Fibroblast of skin of scalp (primary cell): ENCODE measurements at places on chromosomes 7 and 10.
A peak's percentile ranks its signal among the peaks of the same experiment; 100 is the strongest.

DNA sequence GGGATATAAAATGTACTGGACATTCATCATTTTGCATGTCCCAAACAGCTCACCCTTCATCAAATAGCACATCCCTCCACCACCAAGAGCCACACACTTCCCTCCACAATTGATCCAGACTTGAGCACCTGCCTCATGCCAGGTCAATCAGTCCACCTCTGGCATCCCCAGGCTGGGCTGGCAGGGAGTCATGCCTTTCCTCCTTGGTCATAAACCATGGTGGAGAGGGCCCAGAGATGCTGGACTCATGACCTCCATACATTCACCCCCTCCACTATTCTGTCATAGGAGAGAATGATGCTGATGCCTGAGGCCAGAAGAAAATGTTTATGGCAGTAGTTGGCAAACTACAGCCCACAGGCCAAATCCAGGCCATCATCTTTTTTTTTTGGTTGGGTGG lies 16.1 kb upstream of the GDF10 start:
- no peak for DNase-seq

DNA sequence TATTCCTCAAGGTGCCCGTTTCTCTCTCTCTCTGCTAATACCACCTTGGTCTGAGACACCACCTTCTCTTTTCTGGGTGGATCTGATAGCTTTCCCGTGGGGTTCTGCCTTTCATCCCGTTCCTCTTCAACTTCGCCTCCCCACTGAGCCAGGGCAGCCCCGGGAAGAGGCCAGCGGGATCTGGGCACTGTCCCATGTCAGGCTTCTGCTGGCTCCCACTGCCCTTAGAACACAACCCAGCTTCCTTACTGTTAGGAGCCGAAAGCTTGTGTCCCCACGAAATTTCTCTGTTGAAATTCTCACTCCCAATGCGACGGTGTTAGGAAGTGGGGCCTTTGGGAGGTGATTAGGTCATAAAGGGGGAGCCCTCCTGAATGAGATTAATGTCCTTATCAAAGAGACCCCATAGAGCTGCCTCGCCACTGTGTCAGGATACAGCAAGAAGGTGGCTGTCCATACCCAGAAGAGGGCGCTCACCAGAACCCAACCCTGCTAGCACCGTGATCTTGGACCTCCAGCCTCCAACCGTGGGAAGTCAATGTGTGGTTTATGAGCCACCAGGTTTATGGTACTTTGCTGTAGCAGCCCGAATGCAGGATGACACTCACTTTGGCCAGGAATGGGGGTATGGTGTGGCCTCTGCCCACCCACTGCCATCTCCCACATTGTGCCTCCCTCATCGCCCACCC lies 79.2 kb downstream of the CAMK1D start:
- no peak for DNase-seq

- no peak for DNase-seq
Observed at GRCh38 chr7:44111761-44112160, 7.6 kb downstream of the AEBP1 start.

- DNase-seq, result no peak
Observed at GRCh38 chr7:69517985-69518704, 80.1 kb upstream of the AUTS2 start.

GRCh38 chr7:26398427-26398755 lies 106.7 kb downstream of the SNX10 start:
- DNase-seq, result peak; percentile 36

GRCh38 chr7:128876127-128876526 lies 13.5 kb downstream of the ATP6V1F start:
- DNase-seq, result no peak

- peak; percentile 93 for DNase-seq
Observed at GRCh38 chr7:37083311-37084096, 359.2 kb upstream of the AOAH start.

DNA sequence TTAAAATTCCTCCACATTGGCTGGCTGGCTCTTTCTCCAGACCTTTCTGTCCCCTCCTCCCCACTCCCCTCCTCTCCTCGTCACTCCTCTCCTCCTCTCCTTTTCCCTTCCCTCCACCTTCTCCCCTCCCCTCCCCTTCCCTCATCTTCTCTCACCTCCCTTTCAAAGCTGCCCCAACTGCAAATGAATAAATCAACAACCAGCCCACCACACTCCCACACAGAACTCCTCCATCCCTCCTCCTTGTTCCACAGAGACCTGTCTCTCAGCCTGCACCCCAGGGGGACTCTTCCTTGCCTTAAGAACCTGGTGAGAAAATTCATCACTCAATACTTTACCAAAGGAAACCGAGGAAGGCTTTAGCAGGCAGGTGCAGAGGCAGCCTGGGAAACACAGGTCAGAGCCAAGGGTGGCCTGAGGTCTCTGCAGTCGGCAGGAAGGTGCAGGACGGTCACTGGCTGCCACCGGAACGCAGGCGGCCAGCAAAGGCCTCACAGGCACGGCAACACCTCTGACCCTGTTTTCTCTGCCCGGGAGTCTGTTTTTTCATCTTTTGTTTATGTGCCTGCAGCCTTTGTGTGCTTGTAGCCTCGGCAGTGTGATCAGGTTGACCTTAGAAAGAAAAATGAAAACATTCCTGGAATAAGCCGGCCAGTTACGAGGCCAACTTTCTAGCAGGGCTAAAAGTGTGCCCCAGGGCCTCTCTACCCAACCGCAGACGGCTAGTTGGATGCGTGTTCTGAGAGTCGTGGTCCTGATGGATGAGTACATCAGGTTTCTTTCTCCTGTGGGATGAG lies 207.6 kb upstream of the KLF6 start:
- DNase-seq, result no peak

DNA sequence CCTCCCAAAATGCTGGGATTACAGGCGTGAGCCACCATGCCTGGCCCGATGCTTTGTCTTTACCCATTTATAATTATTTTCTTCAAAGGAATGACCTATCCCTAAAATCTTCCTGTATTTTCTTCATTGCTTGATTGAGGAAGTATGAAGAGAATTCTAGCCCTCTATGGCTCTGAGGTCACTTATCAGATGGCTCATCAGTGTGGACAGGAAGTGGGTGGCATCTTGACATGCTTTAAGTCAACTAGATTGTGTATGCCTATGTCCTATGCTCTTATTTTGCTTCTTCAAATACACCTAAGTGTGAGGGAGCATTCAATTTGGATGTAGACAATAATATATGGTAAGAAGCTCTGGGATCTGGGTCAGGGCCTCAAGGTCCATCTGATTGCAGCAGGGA lies 1020.5 kb downstream of the LRMDA start:
- DNase-seq, result no peak

DNA sequence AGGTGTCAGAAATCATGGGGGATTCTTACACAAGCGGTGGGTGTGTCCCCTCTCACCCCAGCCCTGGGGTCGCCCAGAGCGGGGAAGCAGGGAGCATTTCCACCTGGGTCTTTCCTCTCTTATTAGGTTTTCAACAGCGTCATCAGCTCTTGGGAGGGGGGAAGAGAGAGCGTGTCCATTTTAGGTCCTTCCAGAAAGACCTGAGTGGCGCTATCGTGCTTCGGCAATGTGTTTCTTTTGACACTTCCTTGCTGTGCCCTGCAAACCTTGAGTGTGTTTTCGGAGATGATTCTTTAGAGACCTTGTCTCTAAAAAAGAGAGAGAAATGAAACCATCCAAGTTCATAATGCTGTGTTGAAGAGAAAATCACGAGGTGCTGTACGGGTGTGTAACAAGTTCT lies 86.9 kb upstream of the PITRM1 start:
- DNase-seq, result no peak

- DNase-seq, result peak; percentile 59
Observed at GRCh38 chr10:63547628-63548360, 26.6 kb downstream of the REEP3 start.

DNA sequence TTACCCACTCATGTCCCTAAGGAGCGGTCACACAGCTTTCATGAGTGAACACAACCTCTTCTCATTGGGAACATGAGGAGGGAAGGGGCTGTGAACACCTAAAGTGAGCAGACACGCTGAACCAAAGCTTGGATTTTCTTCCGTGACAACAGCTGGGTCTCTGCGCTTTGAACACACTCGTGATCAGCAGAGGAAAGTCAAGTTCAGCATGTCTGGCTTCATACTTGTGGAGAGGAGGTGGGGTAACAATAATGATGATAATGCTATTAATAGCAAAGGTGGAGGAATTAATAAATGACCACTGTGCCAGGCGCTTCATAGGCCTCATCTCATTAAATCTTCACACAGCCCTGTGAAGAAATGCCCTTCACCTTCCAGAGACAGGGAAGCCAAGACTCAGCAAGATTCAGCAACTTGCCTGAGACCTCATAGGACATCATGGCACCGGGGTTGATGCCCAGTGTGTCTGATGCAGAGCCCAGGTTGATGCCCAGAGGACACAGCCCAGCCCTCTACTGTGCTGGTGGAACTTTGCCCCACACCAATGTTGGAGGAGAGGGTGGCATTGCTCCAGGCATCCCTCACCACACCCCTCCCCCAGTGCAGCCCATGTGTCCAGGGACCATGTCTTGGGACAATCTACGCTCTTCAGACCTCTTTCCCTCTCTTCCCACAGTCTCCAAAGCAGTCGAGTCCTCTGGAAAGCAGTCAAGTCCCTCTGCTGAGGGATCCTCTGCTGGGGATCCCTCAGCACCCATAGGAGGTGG lies 40.6 kb downstream of the GSDME start:
- DNase-seq, result no peak

DNA sequence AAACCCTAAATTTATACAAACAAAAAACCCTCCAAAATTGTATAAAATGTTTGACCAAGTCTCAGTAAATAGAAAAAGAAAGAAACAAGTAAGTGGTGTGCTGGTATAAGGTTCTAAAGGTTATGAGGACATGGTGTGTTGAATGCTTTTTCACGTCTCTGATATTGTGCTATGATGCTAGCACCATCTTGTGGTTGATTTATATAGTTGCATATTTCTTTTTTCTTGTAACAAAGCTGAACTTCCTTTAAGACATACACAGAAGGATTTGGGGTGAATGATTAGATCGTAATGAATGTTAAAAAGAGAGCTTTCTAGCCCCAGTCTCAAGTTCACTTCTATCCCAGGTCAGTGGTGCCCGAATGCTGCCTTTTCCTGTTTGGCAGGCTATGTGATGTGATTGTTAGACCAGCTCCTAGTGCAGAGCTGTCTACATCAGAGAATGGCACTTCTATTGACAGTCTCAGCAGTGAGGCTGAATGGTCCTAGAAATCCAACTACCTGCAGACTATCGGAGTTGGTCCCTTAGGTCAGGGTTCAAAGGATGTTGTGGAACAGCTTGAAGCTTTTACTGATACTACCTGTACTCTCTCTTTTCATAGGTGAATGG lies 25.0 kb downstream of the VTI1A start:
- DNase-seq, result peak; percentile 45

DNA sequence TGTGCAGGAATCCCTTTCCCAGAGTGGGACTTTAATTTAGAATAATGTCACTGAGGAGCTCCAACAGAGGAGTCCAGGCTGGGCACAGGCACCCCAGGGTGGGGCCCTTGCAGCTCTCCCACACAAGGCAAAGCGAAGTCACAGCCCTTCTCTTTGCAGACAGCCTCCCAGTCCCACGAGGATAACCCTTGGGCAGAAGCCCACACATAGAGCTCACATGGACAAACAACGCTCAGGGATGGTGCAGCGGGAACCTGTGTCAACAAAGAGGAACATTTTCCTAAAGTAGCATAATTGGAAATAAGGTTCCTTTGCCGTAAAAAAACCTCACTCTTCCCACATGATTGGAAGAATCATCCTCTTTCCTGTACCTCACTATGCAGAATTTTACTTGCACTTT lies 29.3 kb upstream of the GGCT start:
- no peak for DNase-seq

DNA sequence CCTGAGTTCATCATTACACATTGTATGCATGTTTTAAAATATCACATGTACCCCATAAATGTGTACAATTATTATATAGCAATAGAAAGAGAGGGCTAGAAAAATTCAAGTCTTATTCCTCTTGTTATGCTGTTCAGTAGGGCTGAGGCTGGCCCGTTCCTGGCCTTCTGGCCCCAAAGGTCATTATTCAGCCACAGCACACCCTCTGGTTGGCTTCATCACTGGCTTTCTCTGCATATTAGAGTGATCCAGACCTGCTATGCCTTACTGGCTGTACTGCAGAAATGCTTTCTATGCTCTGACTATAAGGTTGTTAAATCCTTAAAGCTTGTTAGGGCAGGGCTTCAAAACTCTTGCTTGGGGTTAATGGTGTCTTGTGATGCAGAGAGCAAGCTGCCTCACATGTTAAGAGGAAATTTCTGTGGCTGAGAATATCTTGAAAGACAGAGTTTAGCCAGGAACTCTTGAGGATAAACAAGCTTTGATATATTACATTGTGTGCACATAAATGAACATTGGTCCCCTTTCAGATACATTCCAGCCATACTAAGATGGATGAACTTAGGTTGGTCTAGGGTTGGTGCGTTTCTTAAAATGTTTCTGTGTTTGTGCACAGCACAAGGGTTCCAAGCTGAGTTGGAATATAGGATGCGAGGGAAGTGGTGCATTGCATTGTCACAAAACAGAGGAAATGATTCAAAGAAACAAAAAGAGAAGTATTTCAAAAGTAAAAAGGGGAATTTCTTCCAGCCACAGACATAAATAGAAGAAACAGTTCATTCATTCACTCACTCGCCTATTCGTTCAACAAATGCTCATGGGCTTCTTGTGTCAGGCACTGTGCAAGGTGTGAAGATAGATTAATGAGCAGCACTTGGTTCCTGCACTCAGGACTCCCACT lies 61.6 kb upstream of the WDR11 start:
- DNase-seq, result no peak

DNA sequence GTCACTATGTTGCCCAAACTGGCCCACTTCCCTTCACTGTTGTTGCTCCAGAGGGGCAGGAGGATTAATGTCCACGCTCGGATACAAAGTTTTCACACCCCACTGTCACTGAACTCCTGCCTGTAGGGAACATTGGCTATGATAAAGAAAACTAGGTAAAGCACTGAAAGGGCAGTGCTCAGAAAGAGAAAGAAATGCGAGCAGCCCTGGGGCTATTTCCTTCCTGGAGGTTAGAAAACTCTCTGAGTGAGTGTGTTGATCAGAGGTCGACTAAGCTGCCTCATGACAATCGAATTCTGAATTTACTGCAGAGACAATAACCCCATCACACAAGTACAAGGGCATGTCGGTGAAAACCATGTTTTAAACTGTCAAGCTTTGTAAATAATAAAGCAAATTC lies 227.2 kb upstream of the PITRM1 start:
- no peak for DNase-seq
